Activated CD8-positive, alpha-beta memory T cell treated with anti-CD3 and anti-CD28 coated beads, Interleukin-2, amount 10 ng/mL, durations not matched to agents 7 days and 5 days (primary cell): ENCODE measurements at places on chromosomes 16 and 17. TPM values are rescaled to one million over a fixed set of nuclear protein-coding genes. Genes with fewer than 3 reads are reported as not detected.
A peak's percentile ranks its signal among the peaks of the same experiment; 100 is the strongest.

- no peaks in the 10 kb centered on the region for H3K4me1 ChIP-seq
- no peak overlapping the region for H3K4me3 ChIP-seq
- DNase-seq: no peak
- peaks cover 20% of the 10 kb centered on the region for H3K36me3 ChIP-seq
- no peaks in the 10 kb centered on the region for H3K27me3 ChIP-seq
Measured at GRCh38 chr16:3536271-3536731, 35.5 kb downstream of the CLUAP1 start.

DNA sequence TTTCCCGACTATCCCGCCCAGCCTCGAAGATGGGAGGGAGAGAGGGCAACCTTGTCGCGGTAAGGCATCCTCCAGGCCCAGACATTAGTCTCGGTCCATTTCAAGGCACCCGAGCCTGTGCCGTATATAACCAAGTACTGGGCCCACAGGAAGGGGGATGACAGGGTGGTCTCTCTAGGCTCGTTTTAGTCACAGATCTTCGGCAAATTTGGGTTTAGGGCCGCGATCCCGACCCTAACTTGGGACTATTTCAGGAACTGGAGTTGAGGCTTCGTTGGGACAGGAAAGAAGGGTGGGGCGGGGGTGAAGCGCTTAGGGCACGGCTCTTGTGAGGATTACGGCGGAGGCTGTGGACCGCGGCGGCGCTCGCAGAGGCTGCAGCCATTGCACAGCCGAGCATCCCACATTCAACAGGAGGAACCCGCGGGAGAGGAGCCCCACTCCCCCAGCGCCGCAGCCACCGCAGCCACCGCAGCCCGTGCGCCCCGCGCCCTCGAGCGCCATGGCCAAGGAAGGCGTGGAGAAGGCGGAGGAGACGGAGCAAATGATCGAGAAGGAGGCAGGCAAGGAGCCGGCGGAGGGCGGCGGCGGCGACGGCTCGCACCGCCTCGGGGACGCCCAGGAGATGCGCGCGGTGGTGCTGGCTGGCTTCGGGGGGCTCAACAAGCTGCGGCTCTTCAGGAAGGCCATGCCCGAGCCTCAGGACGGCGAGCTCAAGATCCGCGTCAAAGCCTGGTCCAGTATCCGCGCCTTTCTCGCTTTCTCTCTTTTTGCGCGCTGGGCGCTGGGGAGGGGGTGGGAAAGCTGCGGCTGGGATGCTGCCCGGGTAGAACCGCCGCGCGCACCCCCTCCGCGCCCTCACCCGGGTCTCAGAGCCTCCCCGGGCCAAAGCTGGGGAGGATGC lies at the start of gene VAT1L:
TSS of gene VAT1L (plus strand) at position 384 of the 904 bp plus-strand sequence. CDS start at position 503, 119 bp downstream.
- DNase-seq: peak; percentile 40
- no peaks in the 10 kb centered on the region for H3K36me3 ChIP-seq
- H3K4me3 ChIP-seq: peak within 1 kb of the TSS; percentile 57

- no peak for DNase-seq
- peaks cover 25% of the 10 kb centered on the region for H3K4me1 ChIP-seq
- no peak overlapping the region for H3K4me3 ChIP-seq
- peaks cover 26% of the 10 kb centered on the region for H3K27me3 ChIP-seq
Measured at GRCh38 chr17:50281739-50282401, 7.6 kb downstream of the TMEM92 start.

DNA sequence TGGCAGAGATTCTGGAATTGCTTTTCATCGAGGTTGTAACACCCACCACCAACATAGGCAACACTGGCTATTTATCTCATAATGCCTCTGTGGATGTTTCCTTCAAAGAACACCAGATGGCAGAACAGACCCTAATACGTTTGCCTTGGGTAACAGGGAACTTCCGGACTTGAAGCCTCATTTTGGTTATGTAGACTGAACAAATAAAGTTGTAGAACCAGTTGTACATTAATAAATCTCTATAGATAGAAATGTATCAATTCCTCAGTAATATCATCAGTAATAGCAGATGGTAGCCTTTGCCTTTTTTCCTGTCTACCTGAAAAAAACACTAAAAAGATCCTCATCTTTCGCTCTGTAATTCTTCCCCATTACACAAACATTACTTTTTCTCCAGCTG lies 25.9 kb upstream of the APOH start:
- H3K27ac ChIP-seq: peak overlapping the region; percentile 80
- H3K27me3 ChIP-seq: no peaks in the 10 kb centered on the region
- peak; percentile 49 for DNase-seq
- H3K4me1 ChIP-seq: peaks cover 13% of the 10 kb centered on the region
- no peaks in the 10 kb centered on the region for H3K36me3 ChIP-seq

The GPR179 gene
- total RNA-seq: 0.02 TPM

DNA sequence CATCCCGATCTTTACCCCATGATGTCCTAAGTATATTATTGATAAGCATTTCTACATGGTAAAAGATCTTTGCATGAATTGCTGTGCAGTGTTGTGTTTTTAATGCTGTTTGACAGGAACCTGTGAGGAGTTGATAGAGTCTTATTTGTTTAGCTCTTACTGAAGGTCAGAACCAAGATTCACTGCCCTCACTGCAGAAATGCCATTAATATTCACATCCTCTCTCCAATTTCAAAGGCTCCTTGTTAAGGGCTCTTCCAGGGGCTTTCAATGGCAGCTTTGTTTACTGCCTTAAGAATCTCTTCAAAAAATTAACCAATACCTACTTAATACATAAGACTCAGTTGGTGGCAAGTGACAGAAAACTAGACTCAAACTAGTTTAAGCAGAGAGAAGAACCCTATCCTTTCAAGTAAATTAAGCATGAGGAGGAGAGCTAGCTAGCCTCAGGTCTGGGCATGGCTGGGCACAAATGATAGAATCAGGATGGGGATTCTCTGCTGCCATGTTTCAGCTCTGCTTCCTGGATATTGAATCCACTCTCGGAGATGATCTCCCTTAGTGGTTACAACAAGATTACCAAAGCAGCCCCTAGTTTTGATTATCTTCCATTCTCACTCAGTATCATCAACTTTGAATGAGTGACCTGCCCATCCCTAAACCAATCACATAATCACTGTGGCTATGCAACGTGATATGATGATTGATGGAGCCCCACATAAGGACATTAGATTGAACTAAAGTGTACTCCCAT lies 311.8 kb downstream of the CDH11 start:
- H3K4me3 ChIP-seq: no peak overlapping the region
- no peaks in the 10 kb centered on the region for H3K36me3 ChIP-seq
- H3K4me1 ChIP-seq: no peaks in the 10 kb centered on the region
- H3K27ac ChIP-seq: no peak overlapping the region
- no peak for DNase-seq

DNA sequence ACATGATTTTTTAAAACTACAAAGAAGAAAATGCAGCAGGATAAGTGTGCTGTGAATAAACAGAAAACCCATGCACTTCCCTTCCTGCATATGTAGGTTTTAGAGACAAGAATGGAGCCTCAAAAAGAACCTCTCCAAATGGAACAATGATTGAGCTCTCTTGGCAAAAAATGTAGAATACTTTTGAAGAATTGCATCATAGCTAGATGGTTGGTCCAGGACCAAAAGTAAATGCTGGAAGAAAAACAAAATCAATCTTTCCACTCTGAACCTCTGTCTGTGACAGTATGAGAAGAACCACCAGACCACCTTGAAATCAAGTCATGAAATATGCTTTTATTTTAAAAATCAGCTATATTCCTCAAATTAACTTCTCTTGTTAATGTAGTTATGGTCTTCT lies 17.5 kb downstream of the HELZ start:
- H3K36me3 ChIP-seq: peaks cover 62% of the 10 kb centered on the region
- no peak for DNase-seq
- no peaks in the 10 kb centered on the region for H3K27me3 ChIP-seq
- no peak overlapping the region for H3K27ac ChIP-seq
- H3K4me3 ChIP-seq: no peak overlapping the region
- peaks cover 18% of the 10 kb centered on the region for H3K4me1 ChIP-seq

The COPRS gene
- 19.5 TPM for total RNA-seq

The ARL17A gene
- total RNA-seq: 16.8 TPM

DNA sequence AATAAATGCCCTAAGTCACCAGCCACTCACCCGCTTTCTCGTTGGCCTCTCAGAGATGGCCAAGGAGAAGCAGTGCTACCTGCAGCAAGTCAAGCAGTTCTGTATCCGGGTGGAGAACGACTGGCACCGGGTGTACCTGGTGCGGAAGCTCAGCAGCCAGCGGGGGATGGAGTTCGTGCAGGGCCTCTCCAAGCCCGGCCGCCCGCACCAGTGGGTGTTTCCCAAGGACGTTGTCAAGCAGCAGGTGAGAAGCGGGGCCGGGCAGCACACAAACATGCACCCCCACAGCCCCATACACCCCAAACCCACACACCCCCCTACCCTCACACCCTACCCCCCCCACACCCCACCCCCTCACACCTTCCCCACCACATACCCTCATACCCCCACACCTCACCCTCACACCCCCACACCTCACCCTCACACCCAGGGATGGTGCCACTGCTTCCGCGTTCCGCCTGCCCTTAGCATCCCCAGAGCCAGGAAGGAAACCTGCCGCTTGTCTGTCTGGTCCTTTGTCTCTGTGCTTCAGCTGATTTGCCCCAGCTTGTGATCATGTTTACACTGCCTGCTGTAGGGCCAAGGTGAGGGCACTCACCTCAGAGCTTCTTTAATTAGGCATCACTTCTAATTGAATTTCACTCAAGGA lies 41.9 kb upstream of the ENDOV start:
- peaks cover 6% of the 10 kb centered on the region for H3K4me1 ChIP-seq
- H3K36me3 ChIP-seq: peaks cover 81% of the 10 kb centered on the region
- no peaks in the 10 kb centered on the region for H3K27me3 ChIP-seq
- H3K4me3 ChIP-seq: no peak overlapping the region

GRCh38 chr17:50087912-50088405 lies 7.2 kb upstream of the PDK2 start:
- no peaks in the 10 kb centered on the region for H3K36me3 ChIP-seq
- no peak overlapping the region for H3K27ac ChIP-seq
- H3K4me3 ChIP-seq: no peak overlapping the region
- no peak for DNase-seq
- H3K27me3 ChIP-seq: no peaks in the 10 kb centered on the region

The ACSM3 gene
- total RNA-seq: 9.4 TPM

The ZNF207 gene
- total RNA-seq: 292 TPM

The PIK3R5 gene
- 48.9 TPM for total RNA-seq

GRCh38 chr16:46612121-46612520 lies 9.1 kb downstream of the SHCBP1 start:
- H3K27me3 ChIP-seq: no peaks in the 10 kb centered on the region
- H3K4me3 ChIP-seq: no peak overlapping the region
- no peak overlapping the region for H3K27ac ChIP-seq
- peaks cover 2% of the 10 kb centered on the region for H3K4me1 ChIP-seq
- DNase-seq: no peak

DNA sequence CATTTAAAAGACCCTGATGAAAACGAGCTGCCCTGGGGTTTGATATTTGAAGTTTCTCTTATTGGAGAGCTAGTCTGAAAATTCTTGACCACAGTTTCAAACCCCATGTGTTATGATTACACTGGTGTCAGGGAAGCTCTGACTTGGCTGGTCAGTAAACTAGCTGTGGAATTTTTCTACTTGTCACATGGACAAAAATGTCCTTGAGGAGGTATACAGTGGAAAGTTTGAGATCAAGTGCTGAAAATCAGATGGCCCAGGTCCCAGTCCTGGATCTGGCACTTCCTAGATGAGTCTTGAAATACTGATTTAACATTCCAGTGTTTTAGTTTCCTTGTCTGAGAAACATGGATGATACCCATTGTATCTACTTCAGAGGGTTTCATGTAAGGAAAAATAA lies 30.7 kb upstream of the SOX9 start:
- H3K27me3 ChIP-seq: no peaks in the 10 kb centered on the region
- H3K4me3 ChIP-seq: no peak overlapping the region
- H3K27ac ChIP-seq: no peak overlapping the region
- H3K4me1 ChIP-seq: no peaks in the 10 kb centered on the region
- no peaks in the 10 kb centered on the region for H3K36me3 ChIP-seq
- no peak for DNase-seq

- H3K27me3 ChIP-seq: no peaks in the 10 kb centered on the region
- H3K4me1 ChIP-seq: no peaks in the 10 kb centered on the region
- H3K4me3 ChIP-seq: no peak overlapping the region
Measured at GRCh38 chr16:27620541-27620940, 70.6 kb downstream of the KATNIP start.

The HSD17B2 gene
- not detected for total RNA-seq

The NETO2 gene
- total RNA-seq: 8.6 TPM

DNA sequence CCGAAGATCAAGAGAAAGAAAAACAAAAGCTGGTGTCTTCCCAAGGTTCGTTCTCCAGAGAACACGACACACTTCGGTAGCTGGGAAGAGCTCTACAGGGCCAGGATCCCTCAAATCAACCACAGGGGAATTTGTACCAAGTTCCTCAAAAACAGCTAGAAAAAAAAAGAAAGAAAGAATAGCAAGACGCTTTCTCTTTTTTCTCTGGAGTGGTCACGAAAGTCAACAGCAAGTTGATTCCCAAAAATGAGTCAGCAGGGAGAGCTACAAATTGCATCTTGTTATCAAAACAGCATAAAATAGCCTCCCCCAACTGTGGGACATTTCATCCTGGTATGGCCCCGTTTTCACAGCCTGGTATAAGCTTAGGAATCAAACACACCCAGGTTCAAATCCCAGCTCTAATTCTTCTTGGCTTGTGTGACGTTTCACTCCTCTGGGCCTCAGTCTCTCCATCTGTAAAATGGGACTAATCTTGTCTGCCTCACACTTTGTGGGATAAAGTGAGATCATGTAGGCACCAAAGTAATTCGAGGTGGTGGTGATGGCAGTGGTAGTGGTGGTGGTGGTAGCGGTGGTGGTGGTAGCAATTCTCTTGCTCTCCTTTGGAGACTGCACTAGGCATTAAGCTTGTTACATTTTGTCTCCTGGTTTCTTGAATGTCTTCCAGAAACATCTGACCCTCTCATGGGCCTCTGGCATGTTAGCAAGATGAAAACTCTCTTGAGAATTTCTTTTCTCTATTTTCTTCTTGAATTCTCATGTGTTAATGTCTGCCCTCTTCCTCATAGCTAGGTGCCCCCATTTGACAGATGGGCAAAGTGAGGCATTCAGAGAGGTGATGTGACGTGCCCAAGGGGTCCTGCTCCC lies 988 bp upstream of the IL21R start:
- H3K27me3 ChIP-seq: no peaks in the 10 kb centered on the region
- H3K4me1 ChIP-seq: peaks cover 53% of the 10 kb centered on the region
- no peak overlapping the region for H3K27ac ChIP-seq

The PHOSPHO1 gene
- not detected for total RNA-seq
